ENCODE measurements at places on chromosomes 2 and 18.

- DNase-seq = no peak
Measured at GRCh38 chr2:100964222-100964621, 37.9 kb upstream of the RPL31 start.

GRCh38 chr2:216683846-216684245, 11.5 kb downstream of the IGFBP5 start:
- DNase-seq = peak; percentile 90

DNA sequence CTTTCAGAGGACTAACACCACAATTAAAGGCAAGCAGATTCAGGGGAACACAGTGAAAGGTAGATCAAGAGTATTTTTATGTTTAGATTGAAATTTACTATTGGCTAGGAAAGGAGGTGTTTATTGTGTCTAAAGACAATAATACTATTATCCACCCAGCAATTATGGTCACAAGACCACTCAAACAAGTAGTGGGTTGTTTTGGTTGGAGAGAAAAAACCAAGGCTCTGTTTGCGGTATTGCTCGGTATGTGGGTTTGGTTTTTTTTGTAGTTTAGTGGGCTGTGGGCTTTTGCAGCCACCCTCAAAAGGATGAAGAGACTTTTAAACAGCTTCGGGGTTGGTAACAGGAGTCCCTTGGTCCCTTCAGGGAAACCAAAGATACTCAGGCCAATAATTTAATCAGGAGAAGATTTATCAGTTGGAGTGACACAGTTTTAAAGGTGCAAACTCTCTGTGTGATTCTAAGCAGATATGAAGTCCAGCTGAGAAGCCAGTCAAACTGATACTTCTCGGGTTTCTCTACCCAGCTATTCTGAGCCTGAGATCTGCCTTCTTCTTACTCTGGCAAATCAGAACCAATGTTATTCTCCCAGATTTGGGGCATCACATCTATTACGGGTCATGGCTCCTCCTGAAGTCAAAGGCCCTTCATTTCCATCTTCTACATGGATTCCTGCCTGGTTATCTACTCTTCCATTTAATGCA, 55.3 kb downstream of the DCC start:
- no peak for DNase-seq

DNA sequence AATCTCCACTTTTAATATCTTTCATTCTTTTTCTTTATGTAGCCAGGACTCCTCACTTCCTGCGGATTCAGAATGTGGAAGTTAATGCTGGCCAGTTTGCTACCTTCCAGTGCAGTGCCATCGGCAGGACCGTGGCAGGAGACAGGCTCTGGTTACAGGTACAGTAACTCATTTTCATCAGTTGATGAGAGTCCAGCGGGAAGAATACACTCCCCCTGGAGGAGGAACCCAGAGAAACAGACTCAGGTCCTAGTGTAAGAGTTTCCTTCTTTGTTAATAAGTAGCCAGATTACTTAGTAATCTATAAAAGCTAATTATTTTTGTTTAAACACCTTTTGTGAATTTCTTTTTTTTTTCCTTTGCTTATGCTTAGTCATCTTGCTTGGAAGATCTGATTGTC, 359.4 kb downstream of the PTPRM start:
- no peak for DNase-seq

GRCh38 chr2:230779126-230779525, 66.5 kb downstream of the CAB39 start:
- DNase-seq = no peak

- DNase-seq = no peak
Measured at GRCh38 chr2:210318891-210319290, 3.9 kb upstream of the MYL1 start.

DNA sequence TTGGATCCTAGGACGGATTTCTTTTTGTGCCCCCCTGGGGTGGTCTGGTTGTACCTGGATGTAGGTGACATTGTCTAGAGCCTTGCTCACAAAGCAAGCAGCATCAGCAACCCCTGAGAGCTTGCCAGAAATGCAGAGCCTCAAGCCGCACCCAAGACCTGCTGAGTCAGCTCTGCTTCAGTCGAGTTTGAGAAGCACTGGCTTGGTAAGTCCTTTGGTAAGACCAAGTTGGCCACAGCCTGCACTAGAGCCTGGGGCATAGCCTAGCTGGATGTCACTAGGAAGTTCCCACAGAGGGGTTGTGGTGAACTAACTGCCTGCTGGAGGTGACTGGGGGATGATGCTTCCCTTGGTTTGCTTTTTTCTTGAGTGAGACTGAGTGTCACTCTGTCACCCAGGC, 6.2 kb downstream of the ABCG5 start:
- DNase-seq = no peak

DNA sequence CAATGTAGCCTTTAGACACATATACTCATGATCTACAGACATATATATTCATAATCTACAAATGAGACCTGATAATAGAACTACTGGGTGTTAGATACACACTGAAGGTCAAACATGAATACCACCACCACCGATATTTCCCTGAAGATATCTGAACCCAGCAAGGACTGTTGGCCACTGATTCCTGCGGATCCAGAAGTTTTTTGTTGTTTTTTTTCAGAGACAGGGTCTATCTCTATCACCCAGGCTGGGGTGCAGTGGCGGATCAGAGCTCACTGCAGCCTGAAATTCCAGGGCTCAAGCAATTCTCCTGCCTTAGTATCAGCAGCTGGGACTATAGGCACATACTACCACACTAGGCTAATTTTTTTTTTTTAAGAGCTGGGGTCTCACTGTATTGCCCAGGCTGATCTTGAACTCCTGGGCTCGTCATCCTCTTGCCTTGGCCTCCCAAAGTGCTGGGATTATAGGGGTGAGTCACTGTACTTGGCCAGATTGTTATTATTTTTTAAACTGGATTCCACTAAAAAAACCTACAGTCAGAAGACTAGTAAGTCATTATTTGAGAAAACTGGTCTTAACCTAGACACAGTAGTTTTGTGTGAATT, 1.8 kb downstream of the METTL5 start:
- no peak for DNase-seq

DNA sequence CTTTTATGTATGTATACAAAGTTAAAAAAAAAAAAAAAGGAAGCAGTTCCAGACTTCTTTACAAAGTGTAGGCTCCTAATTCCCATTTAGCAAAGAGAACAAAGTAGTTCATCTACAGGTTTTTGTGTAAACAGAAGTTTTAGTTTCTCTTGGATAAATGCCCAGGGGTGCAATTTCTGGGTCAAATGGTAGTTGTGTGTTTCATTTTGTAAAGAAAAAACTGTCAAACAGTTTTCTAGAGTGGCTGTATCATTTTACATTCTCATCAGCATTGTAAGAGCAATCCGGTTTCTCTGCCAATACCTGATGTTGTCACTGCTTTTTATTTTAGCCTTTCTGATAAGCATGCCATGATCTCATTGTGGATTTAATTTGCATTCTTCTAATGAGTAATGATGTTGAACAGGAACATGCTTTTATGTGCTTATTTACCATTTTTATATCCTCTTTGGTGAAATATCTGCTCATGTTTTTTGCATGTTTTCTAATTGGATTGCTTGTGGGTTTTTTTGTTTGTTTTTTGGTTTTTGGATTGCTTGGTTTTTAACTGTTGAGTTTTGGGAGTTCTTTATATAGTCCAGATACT, 16.6 kb upstream of the PSME4 start:
- no peak for DNase-seq

DNA sequence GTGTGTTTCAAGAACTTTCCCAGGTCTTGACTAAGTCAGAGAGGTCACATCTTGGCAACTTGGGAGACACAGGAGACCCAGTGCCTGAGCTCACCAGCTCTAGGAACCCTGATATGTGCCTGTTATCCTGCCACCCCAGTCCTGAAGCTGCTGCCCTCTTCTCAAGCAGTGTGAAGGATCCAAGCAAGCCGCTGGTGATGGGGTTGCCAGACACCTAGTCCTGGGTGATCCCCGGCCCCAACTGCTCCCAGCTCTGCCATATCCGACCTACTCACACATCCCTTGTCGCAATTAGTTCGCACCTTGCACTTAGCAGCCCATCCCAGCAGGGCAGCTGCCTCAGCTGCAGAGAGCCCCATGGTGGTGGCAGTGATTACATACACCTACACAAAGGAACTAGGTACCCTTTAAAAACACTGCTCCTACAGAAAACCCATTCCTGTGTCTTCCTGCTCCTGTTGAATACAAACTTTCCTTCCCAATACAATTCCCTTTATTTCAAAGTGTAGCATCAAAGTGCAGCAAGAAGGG, 247.2 kb upstream of the RAB12 start:
- DNase-seq = no peak

DNA sequence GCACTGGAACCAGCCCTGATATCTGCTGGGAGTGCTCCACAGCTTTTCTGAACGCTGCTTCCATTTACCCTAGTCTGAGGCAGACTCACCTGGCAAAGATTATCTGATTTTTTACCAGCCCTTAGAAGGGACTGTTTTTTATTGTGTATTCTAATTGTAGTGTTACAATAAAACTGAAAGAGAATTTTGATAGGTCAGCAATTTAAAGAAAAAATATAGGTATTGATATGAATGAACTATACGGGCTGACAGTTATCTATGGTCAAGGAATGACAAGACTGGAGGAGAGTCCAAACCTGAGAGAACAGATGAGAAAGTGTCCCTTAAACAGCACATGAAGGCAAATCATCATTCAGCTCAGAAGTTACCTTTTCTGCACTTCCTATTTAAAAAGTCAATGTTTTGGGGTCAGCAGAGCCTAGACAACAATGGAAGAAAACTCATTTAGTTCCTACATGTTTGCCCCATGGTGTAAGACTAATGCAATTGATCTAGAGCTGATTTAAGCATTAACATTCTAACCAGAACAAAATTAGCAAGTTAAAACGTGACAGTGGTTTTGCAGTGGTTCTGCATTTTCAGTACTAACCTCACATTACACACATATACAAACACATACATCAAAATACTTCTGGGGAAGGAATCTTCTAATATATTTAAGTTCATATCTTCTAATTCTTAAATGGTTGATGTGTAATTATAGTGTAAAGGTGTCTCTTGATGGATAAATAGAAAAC, 500.9 kb downstream of the TGIF1 start:
- no peak for DNase-seq

All from GM04503 (cell line).